ENCODE measurements at places on chromosomes 16 and 17. TPM values are rescaled to one million over a fixed set of nuclear protein-coding genes. Genes with fewer than 3 reads are reported as not detected.

- H3K27ac ChIP-seq: no peak overlapping the region
- peaks cover 4% of the 10 kb centered on the region for H3K4me1 ChIP-seq
- no peaks in the 10 kb centered on the region for H3K36me3 ChIP-seq
- peaks cover 47% of the 10 kb centered on the region for H3K27me3 ChIP-seq
Observed at GRCh38 chr17:36727577-36727976, 126.2 kb downstream of the MRM1 start.

DNA sequence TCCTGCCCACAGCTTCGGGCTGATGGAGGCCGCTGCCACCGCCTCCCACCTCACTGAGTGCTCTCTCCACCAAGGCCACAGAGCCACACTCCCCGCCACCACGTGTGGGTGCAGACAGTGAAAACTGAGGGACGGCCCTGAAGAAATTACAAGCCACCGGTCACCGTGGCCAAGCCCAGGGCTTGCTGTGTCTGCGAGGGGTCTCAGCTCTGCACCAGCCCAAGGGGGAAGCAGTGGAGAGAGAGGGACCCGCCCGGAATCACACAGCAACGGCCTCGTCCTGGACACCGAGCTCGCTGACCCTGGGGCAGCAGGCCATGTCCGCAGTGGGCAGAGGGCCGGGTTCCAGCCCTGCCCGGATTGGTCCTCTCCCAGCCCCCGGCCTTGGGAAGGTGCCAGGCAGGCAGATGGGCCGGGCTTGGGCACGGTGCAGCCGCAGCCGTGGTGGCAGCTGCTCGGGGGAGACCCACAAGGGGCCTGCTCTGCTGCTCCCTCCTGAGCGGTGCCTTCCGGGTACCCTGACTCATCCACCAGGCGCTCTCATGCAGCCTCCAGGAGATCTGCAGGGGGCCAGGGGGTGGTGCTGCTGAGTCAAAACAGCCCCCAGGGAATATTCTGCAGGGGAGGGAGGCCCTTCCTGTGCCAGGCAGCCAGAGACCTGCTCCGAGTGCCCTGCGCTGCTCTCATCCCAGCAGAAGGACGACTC lies 52.0 kb downstream of the CBFA2T3 start:
- H3K4me3 ChIP-seq: no peak overlapping the region
- no peaks in the 10 kb centered on the region for H3K36me3 ChIP-seq
- H3K27ac ChIP-seq: no peak overlapping the region
- H3K27me3 ChIP-seq: peaks cover 8% of the 10 kb centered on the region

DNA sequence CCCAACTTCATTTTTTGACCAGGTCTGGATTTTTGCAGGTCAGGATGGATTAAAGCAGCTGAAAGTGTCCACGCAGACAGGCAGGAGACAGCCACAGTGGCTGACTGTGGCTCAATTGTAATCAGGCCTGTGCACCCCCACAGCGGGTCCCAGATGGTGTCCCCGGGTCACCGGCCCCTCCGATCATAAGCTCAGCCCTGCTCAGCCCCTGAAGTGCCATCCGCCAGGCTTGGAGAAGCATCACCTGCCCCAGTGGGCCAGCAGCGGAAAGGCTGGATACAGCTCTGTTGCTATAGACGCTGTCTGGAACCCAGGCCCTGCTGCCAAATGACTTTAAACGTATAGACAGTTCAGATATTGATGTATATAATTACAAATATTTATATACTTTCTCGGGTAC lies 60.6 kb downstream of the RPH3AL start:
- no peaks in the 10 kb centered on the region for H3K36me3 ChIP-seq
- no peaks in the 10 kb centered on the region for H3K27me3 ChIP-seq
- H3K27ac ChIP-seq: no peak overlapping the region
- no peak overlapping the region for H3K4me3 ChIP-seq
- DNase-seq: no peak
- H3K4me1 ChIP-seq: no peaks in the 10 kb centered on the region

DNA sequence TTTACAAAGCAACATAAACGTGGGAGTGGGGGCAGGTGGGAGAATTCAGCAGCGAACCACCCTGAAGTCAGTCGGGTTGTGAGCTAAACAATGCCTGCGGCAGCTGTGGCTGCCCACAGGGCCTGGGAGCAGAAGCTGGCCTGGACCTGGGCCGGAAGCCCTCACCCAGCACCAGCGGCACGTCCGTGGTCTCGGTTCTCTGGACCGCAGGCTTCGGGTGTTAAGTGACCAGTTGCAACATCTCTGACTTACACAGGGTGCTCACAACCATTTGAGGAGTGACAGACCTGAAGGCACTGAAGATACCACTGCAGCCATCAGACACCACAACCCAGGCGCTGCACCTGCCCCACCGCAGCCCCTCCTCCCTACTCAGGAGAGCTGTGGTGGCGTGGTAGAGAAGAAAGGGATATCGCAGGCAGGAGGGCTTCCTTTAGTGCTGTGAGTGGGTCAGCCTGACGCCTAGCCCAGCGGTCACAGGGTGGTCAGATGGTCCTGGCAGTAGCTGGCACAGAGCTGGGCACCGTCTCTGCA lies 33.8 kb downstream of the CBFA2T3 start:
- peaks cover 3% of the 10 kb centered on the region for H3K4me1 ChIP-seq
- H3K4me3 ChIP-seq: no peak overlapping the region
- no peaks in the 10 kb centered on the region for H3K36me3 ChIP-seq
- H3K27ac ChIP-seq: no peak overlapping the region
- DNase-seq: no peak

DNA sequence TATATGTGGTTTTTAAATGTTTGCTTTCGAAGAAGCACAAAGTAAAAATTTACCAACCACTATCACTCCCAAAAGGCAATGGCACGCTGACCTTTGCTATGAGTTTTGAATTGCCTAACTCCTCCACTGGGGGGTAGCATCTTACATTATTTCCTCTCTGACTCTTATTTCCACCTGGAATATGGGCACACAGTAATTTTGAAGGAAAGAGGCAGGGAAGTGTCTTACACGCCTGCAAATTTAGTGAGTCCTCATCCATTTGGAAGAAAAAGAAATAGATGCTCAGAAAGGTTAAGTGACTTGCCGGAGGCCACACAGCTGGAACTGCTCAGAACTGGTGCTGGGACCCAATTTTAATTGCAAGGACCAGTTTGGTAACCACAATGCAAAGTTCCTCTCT lies 29.9 kb upstream of the IRX6 start:
- H3K4me1 ChIP-seq: no peaks in the 10 kb centered on the region
- no peaks in the 10 kb centered on the region for H3K36me3 ChIP-seq
- no peak overlapping the region for H3K27ac ChIP-seq
- no peak overlapping the region for H3K4me3 ChIP-seq
- DNase-seq: no peak

Gene SYCE1L
- polyA plus RNA-seq: 5.6 TPM

DNA sequence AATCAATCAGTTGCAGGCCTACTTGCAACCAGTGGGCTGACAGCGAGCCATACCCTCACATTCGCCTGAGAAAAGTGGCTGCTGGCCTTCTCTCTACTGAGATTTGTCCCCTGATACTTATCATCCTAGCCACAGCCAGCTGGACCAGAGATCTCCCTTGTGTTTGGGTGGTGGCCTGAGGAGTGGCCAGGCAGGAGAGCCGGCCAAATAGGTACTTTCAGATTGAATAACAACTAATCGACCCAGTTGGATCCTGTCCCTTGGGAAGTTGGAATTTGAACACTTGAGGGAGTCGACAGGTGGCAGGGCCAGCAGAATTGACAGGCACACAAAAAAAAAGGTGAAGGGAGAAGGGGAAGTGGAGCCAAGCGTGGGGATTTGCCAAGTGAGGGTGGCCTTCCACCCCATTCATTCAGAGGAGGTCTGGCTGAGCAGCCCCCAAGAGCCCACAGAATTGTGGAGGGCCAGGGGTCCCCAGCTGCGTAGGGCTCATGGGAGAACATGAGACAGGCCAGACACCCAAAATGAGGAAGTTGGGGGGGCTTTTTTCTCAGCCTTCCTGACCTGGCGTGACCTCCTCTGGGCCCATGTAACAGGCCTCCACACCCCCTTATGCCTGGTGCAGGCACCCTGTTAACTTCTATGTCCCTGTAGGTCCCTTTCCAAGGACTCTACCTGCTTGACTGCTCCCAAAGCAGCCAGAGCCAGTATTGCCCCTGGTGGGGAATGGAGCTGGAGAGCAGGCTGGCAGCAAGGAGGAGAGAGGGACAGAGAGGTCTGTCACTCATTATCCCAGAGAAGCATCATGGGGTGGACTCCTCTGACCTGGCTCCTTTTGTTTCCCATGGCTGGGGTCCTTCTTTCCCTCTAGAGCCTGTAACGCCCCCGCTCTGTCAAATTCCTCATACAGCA lies 2.9 kb upstream of the RANGRF start:
- no peaks in the 10 kb centered on the region for H3K27me3 ChIP-seq
- H3K4me3 ChIP-seq: no peak overlapping the region
- H3K4me1 ChIP-seq: peaks cover 10% of the 10 kb centered on the region
- H3K36me3 ChIP-seq: no peaks in the 10 kb centered on the region
- H3K27ac ChIP-seq: no peak overlapping the region

DNA sequence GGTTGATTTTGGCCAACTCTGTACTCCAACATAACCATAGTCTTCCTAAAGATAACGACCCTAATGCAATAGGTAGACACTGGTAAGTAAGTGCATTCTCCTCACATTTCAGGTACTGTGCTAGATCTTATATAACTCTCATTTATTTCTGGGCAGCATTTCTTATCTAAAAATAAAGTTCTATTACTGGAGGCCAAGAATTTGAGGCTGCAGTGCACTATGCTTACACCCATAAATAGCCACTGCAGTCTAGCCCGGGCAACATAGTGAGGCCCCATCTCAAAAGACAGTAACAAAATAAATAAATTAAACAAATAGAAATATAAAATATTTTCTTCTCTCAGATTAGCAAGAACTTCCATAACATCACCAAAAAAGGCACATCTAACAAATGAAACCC lies 12.7 kb downstream of the CLEC3A start:
- H3K4me3 ChIP-seq: no peak overlapping the region
- H3K27me3 ChIP-seq: peaks cover 3% of the 10 kb centered on the region
- DNase-seq: no peak
- H3K36me3 ChIP-seq: no peaks in the 10 kb centered on the region
- no peaks in the 10 kb centered on the region for H3K4me1 ChIP-seq

Gene SEPTIN12
- not detected for polyA plus RNA-seq

DNA sequence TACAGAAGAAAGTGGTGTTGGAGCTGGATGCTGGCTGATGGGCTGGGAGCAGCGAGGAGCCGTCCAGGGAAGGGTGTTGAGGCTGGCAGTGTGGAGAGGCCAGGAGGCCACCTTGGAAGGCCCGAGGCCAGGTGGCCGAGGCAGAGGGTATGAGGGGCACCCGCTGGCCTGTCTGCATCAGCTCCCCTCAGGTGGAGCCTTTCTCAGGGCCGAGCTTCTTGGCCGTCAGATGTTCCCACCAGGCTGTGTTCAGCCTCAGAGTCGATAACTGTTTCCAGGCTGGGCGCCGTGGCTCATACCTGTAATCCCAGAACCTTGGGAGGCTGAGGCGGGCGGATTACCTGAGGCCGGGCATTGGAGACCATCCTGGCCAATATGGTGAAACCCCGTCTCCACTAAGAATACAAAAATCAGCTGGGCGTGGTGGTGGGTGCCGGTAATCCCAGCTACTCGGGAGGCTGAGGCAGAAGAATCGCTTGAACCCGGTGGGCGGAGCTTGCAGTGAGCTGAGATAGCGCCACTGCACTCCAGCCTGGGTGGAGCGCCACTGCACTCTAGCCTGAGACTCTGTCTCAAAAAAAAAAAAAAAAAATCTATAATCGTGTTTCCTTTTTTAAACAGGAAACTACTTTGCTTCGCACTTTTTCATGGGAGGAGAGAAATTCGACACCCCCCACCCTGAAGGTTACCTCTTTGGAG lies 25.3 kb downstream of the MGRN1 start:
- peaks cover 56% of the 10 kb centered on the region for H3K36me3 ChIP-seq
- no peak overlapping the region for H3K4me3 ChIP-seq
- H3K27me3 ChIP-seq: no peaks in the 10 kb centered on the region
- H3K4me1 ChIP-seq: peaks cover 31% of the 10 kb centered on the region
- DNase-seq: no peak

- H3K27ac ChIP-seq: no peak overlapping the region
- no peaks in the 10 kb centered on the region for H3K4me1 ChIP-seq
- no peak for DNase-seq
- no peak overlapping the region for H3K4me3 ChIP-seq
- H3K36me3 ChIP-seq: no peaks in the 10 kb centered on the region
Observed at GRCh38 chr17:11901931-11902330, 95.3 kb downstream of the ZNF18 start.

GRCh38 chr16:6081320-6081976 lies 983.9 kb upstream of the EEF2KMT start:
- H3K4me3 ChIP-seq: no peak overlapping the region
- peak; percentile 12 for DNase-seq
- H3K27ac ChIP-seq: no peak overlapping the region
- H3K27me3 ChIP-seq: no peaks in the 10 kb centered on the region
- H3K36me3 ChIP-seq: no peaks in the 10 kb centered on the region

Measured in large intestine (tissue), 12 donors.